ENCODE measurements at places on chromosomes 16 and 17.

GRCh38 chr17:13329421-13329820 is 272.3 kb downstream of the HS3ST3A1 start:
- DNase-seq, result no peak

DNA sequence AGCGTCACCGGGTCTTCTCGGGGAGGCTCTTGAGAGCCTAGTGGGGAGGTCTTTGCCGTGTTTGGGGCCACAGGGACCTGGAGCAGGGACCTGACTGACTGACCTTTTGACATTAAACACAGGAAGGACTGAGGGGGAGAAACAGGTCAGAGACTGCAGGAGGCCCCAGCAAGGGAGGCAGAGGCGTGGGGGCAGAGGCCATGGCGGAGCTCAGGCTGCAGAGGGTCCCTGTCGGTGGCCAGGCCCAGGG is 41.6 kb upstream of the GSE1 start:
- no peak for DNase-seq

- DNase-seq, result no peak
These were observed 36.8 kb downstream of the ERCC4 start for GRCh38 chr16:13956635-13957196.

- DNase-seq, result no peak
These were observed 17.5 kb downstream of the TMEM132E start for GRCh38 chr17:34596920-34597319.

DNA sequence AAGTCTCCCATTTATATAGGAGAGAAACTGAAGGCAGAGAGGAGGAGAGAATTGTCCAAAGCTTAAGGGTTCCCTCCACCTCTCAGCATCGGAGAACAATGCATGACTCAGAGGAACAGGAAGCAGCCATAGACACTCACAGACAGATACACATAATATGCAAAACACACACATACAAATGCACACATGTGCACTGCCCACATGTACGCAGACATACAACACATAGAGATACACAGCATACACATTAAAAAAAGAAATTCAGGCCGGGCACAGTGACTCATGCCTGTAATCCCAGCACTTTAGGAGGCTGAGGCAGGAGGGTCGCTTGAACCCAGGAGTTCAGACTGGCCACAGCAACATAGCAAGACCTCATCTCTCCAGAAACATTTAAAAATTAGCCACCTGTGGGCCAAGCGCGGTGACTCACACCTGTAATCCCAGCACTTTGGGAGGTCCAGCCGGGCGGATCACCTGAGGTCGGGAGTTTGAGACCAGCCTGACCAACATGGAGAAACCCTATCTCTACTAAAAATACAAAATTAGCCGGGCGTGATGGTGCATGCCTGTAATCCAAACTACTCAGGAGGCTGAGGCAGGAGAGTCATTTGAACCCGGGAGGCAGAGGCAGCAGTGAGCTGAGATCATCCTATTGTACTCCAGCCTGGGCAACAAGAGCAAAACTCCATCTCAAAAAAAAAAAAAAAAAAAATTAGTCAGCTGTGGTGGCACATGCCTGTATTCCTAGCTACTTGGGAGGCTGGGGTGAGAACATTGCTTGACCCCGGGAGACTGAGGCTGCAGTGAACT is 11.3 kb downstream of the ERAL1 start:
- DNase-seq, result no peak

DNA sequence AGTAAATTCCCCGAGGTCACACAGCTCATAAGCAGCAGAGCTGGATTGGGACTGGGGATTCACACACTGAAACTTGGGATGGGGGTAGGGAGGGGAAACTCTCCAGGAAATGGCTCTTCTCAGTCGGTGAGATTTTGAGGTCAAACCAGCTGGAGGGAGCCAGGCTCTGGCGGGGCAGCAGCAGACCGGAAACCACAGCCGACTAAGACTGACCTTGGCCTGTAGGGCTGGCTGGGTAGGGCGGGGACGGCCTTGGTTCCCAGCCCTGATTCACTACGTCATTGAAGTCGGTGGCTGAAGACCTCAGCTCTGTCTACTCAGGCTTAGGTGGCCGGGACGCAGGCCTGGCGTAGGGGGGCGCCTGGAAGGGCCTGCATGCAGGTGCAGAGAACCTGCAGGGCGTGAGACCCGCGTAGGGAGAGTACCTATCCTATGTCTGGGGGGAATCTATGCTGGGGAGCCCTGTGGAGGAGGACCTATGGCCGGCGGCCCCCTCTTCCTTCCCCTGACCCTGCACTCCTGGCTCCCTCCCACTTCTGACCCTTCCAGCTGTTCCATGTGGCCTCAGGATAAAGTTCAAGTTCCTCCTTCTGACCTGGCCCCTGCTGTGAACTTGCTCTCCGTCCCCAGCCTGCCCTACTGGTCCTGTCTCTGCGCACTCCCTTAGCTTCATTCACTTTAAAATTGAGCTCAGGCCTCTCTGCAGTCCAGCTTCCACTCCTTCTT is 11.9 kb upstream of the SLC4A1 start:
- DNase-seq, result peak; percentile 2

DNA sequence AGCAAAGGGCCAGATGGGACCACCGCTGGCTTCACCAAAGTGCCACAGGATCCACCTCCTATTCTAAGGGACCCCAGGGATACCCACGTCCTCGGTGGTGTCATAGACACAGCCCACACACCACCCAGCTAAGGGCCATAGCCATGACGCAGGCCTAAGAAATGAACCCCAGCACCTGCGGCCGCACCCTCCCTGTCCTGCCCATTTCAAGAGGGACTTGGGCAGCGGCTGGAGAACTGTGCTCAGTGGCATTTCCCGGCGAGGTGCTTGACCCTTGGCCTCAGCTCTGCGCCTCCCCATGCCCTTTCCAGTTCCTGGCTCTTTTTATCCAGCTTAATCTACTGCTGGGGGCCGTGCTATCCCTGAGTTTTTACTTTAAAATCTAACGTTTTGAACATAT is 27.3 kb downstream of the ZNF778 start:
- no peak for DNase-seq

- DNase-seq, result no peak
These were observed 1507.4 kb downstream of the CDH11 start for GRCh38 chr16:63614429-63614828.

- no peak for DNase-seq
These were observed 154.2 kb upstream of the GSE1 start for GRCh38 chr16:85458968-85459367.

- no peak for DNase-seq
These were observed 9.5 kb upstream of the B4GALNT2 start for GRCh38 chr17:49123061-49123460.

DNA sequence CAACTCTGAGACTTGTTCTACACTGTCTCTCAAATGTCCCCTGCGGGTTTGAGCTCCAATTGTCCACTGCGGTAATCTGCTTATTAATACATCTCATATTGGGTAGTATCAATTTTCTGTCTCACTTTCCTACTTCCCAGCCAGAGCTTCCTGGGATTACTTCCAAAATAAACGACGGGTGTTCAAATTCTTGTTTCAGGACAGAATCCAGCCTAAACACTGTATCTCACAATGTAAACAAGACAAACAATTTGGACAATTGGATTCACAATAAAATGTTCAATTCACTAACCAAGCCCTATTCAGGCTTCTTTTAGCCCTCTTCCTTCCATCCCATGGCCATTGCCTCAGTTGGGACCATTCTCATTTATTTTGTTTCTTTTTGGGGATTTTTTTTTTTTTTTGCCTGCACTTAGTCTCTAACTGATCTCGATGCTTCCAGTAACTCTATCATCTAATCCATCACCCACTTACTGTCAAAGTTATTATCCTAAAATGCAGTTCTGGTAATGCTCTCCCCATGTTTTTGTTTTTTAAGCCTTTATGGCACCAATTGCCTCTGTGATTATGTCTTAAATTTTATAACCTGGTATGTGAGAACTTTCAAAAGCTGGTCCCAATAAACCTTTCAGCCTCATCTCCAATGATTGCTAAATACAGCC is 2.0 kb upstream of the VAT1L start:
- no peak for DNase-seq

DNA sequence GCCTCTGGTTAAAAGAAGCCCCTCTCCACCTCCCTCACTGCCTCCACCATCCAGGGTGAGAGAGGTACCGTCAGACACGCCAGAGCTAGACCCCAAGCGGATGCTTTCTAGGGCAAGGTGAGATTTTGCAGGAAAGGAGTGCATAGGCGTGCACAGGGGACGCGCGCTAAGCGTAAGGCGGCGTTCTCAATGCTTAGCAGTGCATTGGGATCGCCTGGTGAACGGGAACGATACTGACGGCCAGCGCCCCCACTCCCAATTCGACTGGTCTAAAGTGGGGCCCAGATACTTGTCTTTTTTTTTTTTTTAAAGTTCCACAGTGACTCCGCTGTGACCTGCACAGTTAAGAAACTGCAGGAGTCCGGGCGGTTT is 57.9 kb upstream of the CREBBP start:
- no peak for DNase-seq

DNA sequence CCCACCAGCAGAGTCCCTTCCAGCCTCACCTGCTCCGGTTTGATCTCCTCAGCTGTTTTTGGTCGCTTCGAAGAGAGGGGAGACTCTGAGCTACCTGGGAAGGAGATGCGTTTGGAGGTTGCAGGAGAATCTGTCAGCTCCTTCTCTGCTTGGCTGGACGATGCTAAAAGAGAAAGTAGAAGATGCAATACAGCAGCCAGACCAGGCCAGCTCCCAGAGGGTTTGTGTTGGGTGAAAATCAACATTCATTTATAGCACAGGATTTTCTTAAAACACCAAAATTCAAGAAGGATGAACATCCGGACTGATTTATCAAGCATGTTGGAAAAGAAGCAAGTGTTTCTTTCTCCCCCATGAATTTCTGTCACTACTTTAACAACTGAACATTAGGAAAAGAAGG is 236.1 kb downstream of the ZFHX3 start:
- no peak for DNase-seq

DNA sequence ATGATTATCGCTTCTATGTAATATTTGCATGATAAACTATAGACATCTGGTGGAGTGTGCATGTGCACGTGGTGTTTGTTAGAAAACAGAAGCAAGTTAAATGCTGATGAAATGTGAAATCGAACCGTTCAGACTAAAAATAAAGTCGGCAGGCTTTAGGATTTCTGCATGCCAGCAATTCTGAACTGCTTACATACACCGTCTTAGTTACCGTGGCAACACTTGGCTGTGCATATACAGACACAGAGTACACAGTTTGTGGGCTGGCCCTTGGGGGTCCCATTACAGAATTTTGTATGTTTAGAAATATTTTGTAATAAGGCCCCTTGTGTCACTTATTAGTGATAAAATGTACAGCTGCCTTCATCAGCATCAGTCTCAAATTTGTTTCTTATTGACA is 605.5 kb downstream of the RBFOX1 start:
- DNase-seq, result no peak

GRCh38 chr16:47567321-47567720 is 106.2 kb downstream of the PHKB start:
- DNase-seq, result no peak

GRCh38 chr17:1736348-1737281 is 6.1 kb upstream of the SERPINF2 start:
- no peak for DNase-seq

DNA sequence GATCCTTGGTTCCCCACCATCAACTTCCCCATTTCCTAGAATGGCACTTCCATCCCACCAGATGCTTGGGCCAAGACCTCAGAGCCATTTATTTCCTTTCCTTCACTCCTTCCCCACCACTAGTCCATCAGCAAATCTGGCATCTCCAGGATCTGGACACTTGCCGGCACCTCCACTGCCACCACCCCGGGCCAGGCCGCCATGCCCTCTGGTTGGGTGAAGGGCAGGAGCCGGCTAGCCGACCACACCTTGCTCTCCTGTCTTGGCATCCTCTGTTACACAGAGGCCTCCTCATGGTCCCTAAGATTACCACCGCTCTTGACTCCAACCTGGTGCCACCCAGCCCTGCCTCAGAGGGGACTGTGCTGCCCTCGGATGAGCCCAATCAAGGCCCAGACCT is 104.5 kb downstream of the RMI2 start:
- no peak for DNase-seq

- DNase-seq, result no peak
These were observed 387 bp upstream of the STARD3 start for GRCh38 chr17:39636587-39636926.

- no peak for DNase-seq
These were observed 64.5 kb upstream of the CIBAR2 start for GRCh38 chr16:85176541-85177447.

DNA sequence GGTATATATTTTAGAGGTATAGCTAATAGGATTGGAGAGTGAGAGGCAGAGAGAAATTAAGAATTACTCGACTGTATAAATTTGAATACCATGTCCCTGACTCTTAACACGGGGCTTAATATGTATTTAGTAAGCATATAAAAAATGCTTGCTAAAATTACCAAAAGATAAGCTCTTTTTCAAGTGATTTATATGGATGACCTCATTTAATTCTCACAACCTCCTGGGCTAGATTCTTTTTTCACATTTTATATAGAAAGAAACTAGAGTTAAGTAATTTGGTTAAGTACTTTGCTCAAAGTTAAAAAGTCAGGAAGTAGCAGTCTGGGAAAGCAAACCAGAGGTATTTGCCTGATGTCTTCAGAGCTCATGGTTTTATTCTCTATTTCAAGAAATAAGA is 963.5 kb upstream of the SOX9 start:
- no peak for DNase-seq

DNA sequence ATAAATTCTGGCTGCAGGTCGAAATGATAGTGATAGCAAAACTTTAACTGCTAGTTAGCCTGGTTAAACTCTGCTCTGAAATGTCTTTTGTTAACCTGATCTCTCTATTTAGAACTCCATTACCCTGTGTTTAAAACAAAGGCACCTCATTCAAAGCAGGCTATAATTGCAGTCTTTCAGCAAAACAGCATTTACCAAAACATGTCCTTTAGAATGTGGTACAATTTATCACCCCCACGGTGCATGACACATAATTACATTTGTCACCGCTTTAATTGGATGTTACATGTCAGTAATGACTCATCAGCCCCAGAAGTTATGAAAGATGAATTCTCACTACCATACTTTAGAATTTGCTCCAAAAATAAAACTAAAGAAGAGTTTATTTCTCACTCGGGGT is 295.4 kb downstream of the TOX3 start:
- DNase-seq, result no peak

- DNase-seq, result no peak
These were observed 122.3 kb downstream of the SPACA3 start for GRCh38 chr17:33113991-33114370.

DNA sequence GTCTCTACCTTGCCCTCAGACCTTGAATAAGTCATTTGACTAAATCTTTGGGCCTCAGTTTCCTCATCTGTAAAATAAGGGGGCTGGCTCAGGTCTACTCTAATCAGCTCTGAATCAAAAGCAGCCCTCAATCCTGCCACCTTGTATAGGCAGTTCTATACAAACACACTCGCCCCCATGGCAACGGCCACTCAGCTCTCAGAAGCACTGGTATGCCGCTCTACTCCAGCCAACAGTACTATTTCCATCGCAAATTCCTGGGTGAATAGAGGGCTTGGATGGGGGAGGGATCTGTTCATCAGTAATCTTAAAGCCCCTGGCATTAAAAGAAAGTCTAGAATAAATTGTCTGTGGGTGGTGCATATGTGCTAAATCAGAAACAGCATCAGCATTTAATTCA is 21.2 kb upstream of the TAOK1 start:
- no peak for DNase-seq
